H54 (cell line): ENCODE measurements at places on chromosomes 6 and 20.

- DNase-seq, result no peak
Observed at GRCh38 chr20:4838526-4838925, 116.8 kb downstream of the PRND start.

DNA sequence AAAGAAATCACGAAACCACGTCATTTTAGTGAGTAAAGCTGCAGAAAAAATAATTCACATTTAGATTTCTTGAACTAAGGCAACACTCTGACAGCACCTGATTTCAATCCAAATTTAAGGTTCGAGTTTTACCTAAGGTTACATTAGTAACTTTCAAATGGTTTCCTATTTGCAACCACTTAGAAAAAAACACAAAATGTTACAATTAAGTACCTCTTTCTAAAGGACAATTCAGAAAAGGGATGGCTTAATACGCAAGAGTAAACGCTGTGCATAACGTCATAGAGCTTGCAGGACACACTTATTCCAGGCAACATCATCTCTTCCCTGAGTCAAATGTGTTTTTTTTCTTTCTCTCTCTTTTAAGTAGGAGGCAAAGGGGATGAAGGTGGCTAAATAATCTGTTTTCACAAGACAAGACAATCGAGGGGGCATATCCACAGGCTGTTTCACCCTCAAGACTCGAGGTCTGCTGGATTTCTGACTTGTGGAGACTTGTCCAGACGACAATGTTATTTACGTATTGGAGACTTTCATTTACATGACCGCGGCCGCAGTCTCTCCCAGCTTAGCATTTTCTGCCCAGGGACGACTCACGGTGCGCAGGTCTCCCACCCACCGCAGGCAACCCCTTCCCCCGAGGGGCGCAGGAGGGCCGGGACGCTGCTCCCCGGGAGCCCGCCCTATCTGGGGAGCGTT, 86.0 kb downstream of the SESN1 start:
- DNase-seq, result no peak

GRCh38 chr6:44002067-44002592, 125.1 kb downstream of the MRPL14 start:
- DNase-seq, result peak; percentile 54

DNA sequence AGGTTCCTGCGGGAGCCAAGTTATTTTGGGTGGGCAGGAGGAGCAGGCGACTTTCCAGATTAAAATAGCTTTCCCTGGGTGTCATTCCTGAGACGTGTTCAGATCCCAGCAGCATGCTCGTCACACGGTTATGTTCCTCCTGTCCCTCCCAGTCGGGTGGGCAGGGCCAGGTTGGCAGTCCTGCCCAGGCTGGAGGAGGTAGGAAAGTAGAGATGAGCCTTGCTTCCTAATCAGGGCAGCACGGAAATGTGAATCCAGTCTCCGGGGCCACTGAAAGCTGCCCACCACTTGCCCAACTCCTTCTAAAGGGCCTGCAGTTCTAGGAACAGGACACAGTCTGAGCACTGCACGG, 137.0 kb downstream of the MRPL14 start:
- peak; percentile 47 for DNase-seq

DNA sequence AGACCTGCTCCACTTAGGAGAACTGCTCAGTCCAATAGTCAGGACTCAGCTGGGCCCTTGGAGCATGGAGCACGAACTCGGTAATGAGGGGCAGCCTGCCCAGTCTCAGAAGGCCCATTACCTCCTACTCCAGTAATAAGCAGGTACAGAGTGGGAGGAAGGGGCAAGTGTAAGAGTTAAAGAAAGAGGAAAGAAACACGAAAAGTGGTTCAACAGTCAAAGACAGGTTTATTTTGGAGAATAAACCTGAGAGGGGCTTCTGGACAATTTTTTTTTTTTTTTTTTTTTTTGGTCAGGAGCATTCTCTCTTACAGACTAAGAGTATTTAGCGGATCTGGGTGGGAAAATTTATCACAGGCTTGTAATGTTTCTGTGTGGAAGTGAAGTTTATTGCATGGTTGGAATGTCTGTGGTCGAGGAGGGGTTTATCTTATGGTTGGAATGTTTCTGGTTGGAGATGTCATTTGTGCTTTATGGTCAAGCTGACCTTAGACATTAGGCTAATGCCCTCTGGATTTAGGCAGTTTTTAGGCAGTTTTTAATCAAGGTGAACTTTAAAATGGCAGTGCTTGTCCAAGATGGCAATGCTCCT, 340.1 kb downstream of the BCKDHB start:
- DNase-seq, result no peak

DNA sequence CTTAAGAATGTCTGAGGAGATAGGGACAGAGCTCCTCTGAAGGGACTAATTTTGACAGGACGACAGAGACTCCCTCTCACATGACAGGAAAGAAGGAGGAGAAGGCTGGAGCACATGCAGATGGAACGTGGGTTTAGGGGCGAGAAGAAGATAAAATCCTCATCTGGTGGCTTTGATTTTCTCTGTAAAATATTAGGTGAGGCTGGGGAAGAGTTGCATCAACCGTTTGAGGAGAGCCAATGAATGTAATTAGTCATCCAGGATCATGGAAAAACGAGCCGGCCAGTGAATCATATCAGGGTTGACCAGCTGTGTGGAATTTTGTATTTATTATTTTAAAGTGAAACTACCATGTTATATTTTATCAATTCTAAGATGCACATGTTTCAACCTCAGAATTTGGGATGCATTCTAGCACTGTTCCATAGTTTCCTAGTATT, 46.9 kb upstream of the ADGRF4 start:
- peak; percentile 29 for DNase-seq

GRCh38 chr6:103783329-103783728, 1076.4 kb downstream of the HACE1 start:
- DNase-seq, result no peak
